ENCODE measurements at places on chromosomes 16 and 17.

DNA sequence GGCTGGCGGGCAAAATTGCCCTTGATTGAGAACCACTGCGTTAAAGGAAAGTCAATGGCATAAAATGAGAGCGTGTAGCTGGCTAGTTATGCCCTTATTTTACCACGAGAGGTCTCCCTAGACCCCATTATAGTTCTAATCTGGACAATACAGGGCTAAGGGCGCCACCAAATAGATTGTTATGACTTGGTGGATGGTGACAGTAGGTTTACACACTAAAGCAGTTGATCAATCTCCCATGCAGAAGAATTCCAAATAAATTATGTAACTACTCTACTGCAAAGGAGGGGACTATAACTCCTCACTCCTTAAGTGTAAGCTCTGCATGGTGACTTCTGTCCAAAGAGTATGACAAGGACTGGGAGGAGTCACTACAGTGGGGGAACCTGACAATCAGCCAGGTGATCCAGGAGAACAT, 20.4 kb upstream of the YPEL2 start:
- H3K4me3 ChIP-seq: no peak overlapping the region
- DNase-seq: no peak
- H3K27me3 ChIP-seq: peaks cover 3% of the 10 kb centered on the region
- H3K4me1 ChIP-seq: peaks cover 7% of the 10 kb centered on the region

DNA sequence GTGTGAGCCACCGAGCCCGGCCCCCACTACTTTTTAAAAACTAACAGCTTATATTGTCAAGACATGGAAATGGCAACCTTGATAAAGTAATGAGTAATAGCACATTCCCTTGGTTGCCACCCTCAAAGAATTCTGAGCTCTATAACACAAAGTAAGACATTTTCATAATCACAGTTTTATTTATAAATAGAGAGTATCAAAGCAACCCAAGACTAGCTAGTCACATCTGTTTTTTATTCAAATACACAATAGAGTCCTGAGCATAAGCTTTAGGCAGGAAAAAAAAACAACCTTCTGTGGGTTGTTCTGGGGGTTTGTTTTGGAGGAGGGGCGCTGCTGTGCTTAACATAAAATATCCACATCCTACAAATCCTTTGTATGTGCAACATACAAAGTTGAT, 68.7 kb downstream of the CEP95 start:
- no peak overlapping the region for H3K4me3 ChIP-seq
- peaks cover 6% of the 10 kb centered on the region for H3K4me1 ChIP-seq
- no peak overlapping the region for H3K27ac ChIP-seq
- no peak for DNase-seq
- H3K27me3 ChIP-seq: no peaks in the 10 kb centered on the region

- no peak for DNase-seq
- H3K36me3 ChIP-seq: no peaks in the 10 kb centered on the region
- H3K4me3 ChIP-seq: no peak overlapping the region
These were observed 25.8 kb downstream of the SLC38A7 start for GRCh38 chr16:58658796-58659211.

DNA sequence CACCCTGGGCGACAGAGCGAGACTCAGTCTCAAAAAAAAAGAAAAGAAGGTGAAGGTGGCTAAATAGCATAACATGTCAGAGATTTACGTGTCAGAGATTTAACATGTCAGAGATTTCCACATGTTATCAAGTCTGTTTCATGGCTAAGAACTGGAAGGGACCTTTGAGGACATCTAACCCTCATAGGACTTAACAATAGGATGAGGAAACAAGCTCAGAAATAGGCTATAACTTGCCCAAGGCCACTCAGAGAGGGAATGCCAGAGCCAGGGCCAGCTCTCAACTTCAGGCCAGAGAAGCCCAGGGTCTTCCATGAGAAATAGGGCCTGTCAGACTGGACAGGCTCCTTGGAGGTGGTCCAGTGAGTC, 26.8 kb upstream of the ZNF629 start:
- H3K4me3 ChIP-seq: peak overlapping the region; percentile 83
- H3K36me3 ChIP-seq: no peaks in the 10 kb centered on the region
- H3K4me1 ChIP-seq: peaks cover 11% of the 10 kb centered on the region
- peak overlapping the region; percentile 88 for H3K27ac ChIP-seq
- no peak for DNase-seq

DNA sequence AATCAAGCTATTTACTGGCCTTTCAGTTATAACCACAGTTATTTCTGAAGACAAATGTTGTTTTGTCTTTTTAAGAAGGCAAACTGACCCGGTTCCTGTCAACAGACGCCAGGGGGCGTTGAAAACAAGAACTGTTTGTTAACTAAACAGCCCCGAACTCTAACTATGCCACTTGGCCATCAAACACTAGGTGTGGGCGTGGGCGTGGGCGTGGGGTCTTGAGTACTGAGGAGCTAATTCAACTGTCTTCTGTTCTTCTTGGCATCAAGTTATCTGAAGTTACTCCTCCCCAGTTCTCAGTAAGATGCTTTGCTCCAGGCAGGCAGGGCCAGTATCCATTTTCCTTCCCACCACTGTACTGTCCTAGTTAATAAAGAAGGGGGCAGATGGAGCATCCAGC, 63.3 kb upstream of the MTMR4 start:
- no peaks in the 10 kb centered on the region for H3K36me3 ChIP-seq
- H3K27me3 ChIP-seq: peaks cover 21% of the 10 kb centered on the region
- no peak overlapping the region for H3K27ac ChIP-seq
- DNase-seq: peak; percentile 36

- H3K27me3 ChIP-seq: no peaks in the 10 kb centered on the region
- no peaks in the 10 kb centered on the region for H3K36me3 ChIP-seq
- H3K4me3 ChIP-seq: no peak overlapping the region
- no peaks in the 10 kb centered on the region for H3K4me1 ChIP-seq
- H3K27ac ChIP-seq: no peak overlapping the region
These were observed 274.2 kb upstream of the SOX9 start for GRCh38 chr17:71846561-71847110.

- peaks cover 26% of the 10 kb centered on the region for H3K36me3 ChIP-seq
- no peaks in the 10 kb centered on the region for H3K27me3 ChIP-seq
- no peak overlapping the region for H3K4me3 ChIP-seq
- H3K4me1 ChIP-seq: peaks cover 5% of the 10 kb centered on the region
- no peak overlapping the region for H3K27ac ChIP-seq
These were observed 58.9 kb downstream of the WWP2 start for GRCh38 chr16:69820926-69821541.

- H3K4me1 ChIP-seq: peaks cover 4% of the 10 kb centered on the region
- DNase-seq: no peak
- peaks cover 11% of the 10 kb centered on the region for H3K27me3 ChIP-seq
- H3K4me3 ChIP-seq: no peak overlapping the region
- H3K36me3 ChIP-seq: peaks cover 9% of the 10 kb centered on the region
- no peak overlapping the region for H3K27ac ChIP-seq
These were observed 3.8 kb upstream of the NPB start for GRCh38 chr17:81898029-81898866.
